ENCODE measurements at places on chromosomes 4 and X.
A peak's percentile ranks its signal among the peaks of the same experiment; 100 is the strongest.

GRCh38 chrX:68363984-68364383 is 69.3 kb downstream of the OPHN1 start:
- DNase-seq = no peak

GRCh38 chrX:16445166-16445752 is 204.7 kb upstream of the S100G start:
- DNase-seq = peak; percentile 11

GRCh38 chr4:110124711-110125110 is 73.7 kb downstream of the ELOVL6 start:
- DNase-seq = no peak

DNA sequence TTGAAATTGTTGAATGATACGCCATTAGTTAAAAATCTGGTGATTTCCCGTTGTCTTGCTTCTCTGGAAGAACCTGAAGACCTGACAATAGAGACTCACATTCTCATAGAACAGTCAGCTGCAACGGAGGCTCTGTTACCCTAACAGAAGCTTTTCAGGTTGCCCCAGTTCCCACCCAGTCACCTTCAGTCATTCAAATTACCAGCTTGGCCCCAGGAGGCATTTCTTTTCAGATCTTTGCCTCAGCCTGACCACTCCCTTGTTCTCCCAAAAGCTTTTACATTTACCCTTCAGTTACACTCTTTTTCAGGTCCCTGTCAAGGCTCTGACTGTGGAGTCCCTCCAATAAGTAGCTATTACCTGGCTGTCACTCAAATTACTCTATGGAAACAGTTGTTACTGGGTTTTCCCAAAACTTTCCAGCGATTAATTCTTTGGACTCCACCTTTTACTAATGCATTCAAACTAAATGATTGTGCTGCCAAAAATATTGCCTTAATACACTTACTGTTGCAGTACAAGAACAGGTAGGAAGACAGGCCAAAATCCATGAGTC is 162.2 kb upstream of the FTHL17 start:
- DNase-seq = no peak

- DNase-seq = no peak
These were observed 10.7 kb upstream of the PDHA1 start for GRCh38 chrX:19332983-19333382.

GRCh38 chr4:134117392-134118183 is 84.0 kb downstream of the PABPC4L start:
- DNase-seq = no peak

Data from inflammatory macrophage (primary cell).